Esophagus squamous epithelium (tissue), 5 donors: ENCODE measurements at places on chromosomes 7 and 10.

DNA sequence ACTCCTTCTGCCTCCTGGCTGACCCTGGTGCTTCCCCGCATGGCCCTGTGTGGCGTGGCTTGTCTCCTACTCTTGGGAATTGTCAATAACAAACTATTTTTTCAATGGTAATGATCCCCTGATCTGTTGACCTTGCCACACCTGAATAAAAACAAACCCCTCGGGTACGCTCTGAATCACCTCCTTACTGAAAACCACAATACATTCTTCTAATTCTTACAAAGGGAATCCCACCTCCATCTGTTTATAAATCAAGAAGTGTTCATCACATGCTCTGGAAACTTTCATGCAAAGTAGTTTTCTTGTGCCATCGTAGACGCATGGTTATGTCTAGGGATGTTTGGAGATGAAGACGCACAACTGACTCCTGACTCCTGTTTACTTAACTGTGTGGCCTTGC, 245.8 kb downstream of the FRMD4A start:
- DNase-seq, result no peak

DNA sequence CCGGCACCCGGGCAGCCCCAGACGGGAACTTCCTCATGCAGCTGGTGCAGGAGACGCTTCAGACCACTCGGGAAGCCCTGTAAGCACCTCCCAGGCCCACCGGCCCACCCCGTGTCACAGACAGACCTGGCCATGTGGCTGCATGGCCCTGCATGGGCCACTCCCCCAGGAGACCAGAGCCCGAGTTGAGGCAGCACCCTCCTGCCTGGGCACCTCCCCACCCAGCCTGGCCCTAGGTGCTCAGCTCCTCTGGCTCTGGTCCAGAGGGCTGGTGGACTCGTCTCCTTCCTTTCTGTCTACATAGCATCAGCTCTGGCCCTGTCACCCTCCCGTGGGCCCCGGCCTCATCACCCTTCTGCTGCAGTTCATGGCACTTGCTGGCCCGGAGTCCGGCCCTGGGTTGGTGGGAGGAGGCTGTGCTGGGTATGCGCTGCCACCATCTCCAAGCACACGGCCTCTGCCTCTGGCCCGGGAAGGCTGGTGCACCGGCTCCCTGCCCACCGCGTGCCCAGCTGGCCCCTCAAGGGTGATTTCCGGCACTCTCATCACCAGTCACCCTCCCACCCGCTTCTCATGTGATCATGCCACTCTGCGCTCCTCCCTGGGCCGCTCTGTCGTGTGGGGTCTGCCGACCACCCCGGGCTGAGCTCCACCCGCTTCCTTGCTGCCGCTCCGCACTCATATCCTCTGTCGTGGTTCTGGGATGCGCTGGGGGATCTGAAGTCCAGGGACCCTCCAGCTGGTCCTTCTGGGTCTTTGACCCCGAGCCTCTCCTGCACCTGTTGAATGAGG, 53.1 kb upstream of the DPYSL4 start:
- no peak for DNase-seq

DNA sequence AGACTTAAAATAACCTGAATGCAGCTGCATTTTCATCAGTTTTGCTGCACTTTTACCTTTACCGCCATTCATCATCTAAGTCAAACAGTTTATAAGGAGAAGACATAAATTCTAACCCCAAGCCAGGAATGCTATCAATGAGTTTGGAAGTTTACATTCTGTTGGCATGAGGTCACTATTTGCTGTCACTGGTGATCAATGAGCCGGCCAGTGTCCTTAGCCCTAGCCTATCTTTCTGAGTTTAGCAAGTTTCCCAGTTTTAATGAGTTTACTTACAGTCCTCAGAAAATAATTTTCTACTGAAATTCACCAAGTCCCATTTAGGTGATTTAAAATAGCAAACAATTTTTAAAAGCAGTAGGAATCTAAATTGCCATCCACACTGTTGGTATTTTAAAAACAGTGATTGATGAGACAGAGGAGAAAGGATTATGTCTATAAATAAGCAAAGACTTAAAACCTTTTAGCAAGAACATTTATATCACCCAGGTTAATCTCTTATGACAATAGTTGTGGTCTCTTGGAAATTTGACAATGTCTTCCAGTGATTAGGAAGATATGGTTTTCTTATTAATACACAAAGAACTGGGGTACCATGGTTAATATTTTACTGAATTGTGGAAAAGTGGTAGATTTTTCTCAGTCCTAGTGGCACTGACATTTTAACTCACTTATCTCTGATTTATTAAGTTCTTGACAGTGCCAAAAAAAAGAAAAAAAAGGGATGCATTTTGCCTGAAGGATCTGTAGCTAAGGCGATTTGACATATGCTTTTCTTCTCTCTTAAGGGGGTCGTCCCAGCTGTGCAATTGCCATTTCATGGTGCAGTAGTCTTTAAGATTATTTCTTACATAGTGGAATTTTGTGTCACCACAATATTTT, 443.4 kb upstream of the ANKRD30A start:
- DNase-seq, result no peak

- no peak for DNase-seq
These were observed 396.7 kb downstream of the PHTF2 start for GRCh38 chr7:78195281-78195680.

DNA sequence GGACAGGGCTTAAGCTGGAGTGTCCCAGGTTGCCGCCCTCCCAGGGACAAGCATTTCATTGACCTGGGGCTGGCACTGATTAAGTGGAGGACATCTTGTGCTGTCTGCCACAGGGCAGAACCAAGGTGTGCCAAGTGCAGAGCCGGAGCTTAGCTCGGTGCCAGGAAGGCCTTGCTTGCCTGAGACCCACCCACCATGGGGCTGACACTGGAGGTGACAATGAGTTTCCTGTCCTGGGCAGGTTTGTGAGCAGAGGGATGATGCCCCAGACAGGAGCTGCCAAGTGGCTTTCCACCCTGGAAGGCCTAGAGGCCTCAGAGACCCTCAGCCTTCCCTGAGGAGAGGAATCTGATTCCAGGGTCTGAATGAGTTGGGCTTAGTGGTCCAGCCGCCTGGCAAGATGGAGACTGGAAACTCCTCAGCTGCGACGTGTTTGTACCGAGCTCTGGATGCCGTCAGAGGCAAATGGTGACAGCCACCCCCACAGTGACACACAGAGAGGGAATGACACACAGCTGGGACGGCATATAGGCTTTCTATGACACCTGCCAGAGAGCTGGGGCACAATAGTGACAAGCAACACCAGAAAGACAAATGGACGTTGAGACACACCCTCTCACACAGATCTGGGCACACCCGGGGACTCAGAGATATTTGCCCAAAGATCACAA, 2.6 kb downstream of the ADCYAP1R1 start:
- no peak for DNase-seq

DNA sequence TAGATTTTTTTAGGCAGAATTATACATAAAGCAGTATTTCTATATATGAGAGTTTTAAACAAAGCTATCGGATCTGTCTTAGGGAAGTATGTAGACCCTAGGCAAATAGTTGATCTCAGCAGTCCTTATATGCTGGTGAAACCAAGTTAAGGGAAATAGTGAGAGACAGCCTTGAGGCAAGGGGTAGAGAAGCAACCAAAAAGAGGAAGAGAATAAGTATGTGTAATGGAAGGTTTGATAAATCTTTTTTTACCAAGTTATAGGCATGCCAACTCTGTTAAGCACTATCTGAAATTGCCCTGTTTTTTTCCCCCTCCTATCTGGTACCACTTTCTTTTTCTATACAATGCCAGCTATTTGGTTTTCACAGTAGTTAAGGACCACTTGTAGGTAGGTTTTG, 19.9 kb downstream of the SPAG6 start:
- DNase-seq, result no peak
